Hematopoietic multipotent progenitor cell treated with erythropoietin and hydrocortisone succinate and interleukin-3 and kit ligand, for 17 days (in vitro differentiated cells): ENCODE measurements at places on chromosomes 2 and 18.
A peak's percentile ranks its signal among the peaks of the same experiment; 100 is the strongest.

DNA sequence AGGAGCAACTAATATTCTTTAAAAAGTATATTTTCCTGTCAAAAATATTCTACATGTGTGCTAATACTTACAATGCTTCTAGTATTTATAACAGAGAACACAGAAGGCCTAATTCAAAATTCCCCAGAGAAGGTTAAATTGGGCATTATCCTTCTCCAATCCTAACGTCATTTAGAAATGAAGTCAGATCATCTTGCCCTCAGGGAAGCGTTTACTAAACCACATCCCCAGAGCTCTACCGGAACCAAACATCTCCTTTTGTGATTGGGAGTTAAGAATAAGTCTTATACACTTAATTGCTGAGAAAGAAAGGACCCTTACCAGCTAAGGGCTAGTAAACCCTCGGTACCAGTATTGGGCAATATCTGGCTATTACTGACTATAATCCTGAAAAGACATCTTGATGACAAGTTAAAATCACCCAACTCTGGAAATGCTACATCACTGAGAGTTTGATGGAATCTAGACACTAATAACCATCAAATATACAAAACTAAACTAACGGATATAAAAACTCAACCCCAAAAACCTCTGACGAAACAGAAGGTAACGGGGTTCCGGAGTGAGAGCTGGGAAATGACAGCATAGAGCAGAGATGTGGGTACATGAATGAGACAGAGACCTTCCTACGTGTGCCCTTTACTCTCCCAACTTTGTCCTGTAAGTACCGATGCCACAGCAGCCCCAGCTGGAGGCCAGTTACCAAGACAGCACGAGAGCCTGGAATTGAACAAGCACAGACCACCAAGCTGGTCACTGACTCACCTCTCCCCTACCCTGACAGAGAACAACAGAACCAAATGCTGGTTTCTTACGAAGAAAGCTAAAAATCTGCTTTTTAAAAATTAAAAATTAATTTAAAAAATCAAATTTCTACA, 35.0 kb downstream of the WDSUB1 start:
- no peak for DNase-seq

DNA sequence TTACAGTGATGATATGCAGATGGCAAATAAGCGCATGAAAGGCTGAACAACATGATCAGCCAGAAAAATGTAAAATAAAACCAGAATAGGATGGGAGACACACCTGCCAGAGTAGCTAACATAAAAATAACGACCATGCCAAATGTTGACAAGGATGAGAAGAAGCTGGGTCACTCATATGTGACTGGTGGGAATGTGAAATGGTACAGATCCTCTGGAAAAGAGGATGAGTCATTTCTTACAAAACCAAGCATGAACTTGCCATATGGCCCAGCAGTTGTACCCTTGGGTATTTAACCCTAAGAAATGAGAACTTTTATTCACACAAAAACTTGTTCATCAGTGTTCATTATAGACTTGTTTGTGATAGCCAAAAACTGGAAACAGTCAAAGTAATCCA, 143.8 kb downstream of the SH3BP4 start:
- no peak for DNase-seq

DNA sequence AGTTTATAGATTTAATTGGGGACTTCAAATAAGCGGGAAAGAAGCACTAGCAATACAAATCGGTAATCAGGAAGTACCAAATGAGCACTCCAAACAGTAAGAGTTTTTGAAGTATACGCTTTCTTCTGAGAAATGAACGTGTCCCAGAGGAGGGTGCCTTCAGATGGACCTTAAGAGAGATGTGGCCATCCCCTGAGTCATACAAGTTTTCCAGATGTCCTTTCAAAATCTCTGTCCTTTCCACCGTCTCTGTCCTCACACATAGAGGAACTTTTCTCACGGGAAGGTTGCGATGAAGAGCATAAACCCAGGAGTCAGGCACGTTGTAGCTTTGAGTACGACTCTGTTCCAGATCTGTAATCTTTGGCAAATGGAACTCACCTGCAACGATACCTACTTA, 1.7 kb upstream of the SMAD2 start:
- no peak for DNase-seq

GRCh38 chr2:220455351-220455990, 828.0 kb downstream of the SLC4A3 start:
- DNase-seq, result no peak

DNA sequence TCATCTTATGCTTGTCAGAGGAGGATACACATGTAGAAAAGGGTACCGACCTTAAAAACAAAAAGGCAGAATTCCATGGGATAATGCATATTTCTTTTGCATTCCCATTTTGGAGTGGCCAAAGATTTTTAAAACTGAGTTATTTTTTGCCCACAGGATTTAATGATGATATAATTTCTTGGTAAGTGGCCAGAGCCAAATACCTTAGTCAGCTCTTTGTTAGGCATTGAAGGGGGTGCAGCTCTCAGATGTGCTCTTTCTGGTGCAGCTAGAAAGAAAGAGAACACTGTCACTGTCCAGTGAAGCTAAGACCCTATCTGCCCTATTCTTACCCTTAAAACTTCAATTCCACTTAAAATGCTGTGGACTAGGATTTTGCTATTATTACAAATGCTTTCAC, 10.8 kb downstream of the COQ10B start:
- DNase-seq, result no peak

- DNase-seq, result no peak
These were observed 74.1 kb downstream of the DGKD start for GRCh38 chr2:233428438-233428837.

DNA sequence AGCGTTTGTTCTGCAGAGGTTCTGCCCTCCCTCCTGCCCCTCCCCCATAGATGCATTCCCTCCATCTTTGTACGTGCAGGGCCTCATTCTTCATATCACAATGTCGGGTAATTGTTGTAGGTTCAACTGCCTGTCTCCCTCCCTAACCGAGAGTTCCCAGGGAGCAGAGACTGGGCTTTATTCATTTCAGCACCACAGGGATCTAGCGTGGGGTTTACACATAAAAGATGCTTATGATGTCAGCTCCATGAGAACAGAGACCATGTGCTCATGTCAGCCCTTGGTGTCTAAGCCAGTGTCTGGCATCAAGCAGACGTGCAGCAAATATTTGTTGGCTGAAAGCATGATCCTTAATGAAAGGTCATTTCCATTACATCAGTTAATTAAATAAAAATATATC, 298.9 kb upstream of the TRIB2 start:
- no peak for DNase-seq

DNA sequence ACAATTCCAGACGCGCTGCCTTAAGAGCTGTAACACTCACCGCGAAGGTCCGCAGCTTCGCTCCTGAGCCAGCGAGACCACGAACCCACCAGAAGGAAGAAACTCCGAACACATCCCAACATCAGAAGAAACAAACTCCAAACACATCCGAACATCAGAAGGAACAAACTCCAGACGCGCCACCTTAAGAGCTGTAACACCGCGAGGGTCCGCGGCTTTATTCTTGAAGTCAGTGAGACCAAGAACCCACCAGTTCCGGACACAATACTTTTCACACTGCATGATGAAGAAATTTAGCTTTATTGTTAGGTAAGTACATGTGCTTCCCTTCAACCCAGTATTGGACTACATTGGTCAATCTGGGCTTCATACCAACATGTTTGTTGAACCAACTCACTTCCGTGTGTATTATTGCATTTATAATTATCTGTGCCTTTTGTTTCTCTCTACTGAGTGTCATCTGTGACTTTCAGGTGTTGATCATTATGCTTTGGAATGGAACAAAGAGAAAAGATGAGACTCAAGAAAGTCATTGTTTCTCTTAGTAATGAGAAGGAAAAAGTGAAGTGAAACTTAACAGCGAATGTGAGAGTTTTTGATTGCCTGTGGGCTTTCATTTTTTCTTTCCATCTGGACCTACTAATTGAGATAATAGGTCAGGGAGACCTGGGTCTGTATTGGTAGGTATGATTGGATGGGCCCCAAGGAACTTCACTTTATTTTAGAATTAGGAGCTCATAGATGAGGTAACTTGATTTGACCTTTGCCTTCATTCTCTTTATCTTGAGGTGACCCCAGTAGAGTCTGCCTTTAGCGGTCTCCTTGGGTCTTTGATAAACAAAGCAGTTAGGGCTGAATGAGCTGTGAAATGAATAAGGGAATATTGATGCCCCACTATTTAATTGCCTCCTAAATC, 76.1 kb upstream of the CAVIN2 start:
- DNase-seq, result no peak

- no peak for DNase-seq
These were observed 75.6 kb downstream of the FASTKD2 start for GRCh38 chr2:206840999-206841398.

- peak; percentile 60 for DNase-seq
These were observed 30.3 kb upstream of the SLC30A6 start for GRCh38 chr2:32135409-32135808.

DNA sequence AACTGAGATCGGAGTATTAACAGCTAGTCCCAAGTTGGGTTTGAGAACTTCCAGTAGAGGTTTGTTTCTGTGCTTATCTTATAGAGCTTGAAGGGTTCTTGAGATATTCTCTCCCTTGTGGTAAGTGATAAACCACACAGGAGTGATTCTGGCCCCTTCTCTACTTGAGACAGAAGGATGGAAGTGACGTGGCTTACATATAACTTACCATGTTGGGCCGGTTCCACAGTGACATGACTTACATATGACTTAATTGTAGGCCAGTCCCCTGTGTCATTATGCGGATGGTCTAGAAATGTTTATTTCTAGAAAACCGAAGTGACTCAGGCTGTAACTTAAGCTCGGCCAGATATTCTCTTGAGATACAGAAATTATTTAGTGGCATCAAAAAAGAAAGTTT, 62.7 kb downstream of the TRAPPC12 start:
- DNase-seq, result no peak

GRCh38 chr2:73035899-73036711, 35.4 kb downstream of the SFXN5 start:
- no peak for DNase-seq

DNA sequence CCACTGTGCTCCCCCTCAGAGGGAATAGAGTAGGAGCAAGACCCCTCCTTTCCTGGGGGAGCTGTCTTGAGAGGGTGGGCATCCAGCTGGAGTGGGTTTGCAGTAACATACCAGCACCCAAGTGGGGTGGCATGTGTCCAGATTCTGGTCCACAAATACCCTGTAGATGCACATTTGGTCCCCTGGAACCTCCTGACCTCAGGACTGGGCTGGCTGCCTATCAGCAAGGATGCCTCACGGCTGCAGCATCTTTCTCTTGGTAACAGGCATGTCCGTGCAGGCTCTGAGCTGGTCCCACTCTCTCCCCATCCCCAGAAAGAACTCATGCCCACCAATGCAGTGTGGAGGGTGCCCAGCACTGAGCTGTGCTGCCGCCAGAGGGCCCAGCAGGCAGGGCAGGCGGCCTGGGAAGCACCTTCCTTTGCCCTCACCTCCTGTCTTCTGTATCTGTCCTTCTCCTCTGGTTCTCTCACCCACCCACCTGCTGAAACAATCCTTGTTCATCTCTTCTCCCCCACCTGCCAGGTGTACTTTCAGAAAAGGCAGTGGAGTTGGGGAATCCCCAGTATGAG, 47.4 kb downstream of the ITGB1BP1 start:
- DNase-seq, result no peak
